ENCODE measurements at places on chromosomes 5 and 9.
A peak's percentile ranks its signal among the peaks of the same experiment; 100 is the strongest.

- no peak for DNase-seq
These were observed 44.4 kb upstream of the NEK6 start for GRCh38 chr9:124213396-124213795.

DNA sequence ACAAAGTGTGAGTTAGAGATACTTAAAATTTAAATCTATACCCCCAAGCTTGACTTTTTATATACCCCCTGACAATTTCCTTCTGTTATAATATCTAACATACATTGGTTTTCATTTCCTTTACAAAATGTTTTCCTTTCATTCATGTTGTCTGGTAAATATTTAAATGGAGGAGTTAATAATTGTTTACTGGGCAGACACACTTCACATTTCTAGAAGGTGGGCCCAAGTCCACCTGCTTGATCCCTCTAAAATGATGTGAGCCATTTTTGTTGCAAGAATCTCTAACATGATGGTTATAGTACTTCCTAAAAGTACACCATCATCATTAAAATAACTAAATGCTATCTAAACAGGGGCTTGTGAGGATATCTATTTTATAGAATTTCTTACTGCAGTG, 155.9 kb downstream of the FAM174A start:
- DNase-seq: no peak

DNA sequence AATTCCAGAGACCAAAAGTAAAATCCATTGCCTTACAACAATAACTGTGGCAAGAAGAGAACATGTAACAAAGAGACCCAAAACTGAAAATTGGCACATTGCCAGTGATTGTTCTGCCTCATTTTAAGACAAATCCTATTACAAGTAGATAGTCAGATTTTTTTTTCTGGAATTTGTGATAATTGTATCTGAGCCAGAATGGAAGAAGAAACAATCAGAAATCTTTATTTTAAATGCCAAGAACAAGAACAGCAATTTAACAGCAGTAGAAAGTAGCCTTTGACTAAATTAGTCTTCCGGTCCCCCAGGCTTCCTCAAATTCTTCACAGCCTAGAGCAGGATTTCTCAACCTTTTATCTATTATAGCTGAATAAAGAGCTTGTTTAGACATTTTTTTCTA, 106.7 kb upstream of the PTPN3 start:
- no peak for DNase-seq

GRCh38 chr5:66931651-66932050, 264.9 kb downstream of the CD180 start:
- no peak for DNase-seq

- no peak for DNase-seq
These were observed 182.8 kb downstream of the MCTP1 start for GRCh38 chr5:95102080-95102479.

DNA sequence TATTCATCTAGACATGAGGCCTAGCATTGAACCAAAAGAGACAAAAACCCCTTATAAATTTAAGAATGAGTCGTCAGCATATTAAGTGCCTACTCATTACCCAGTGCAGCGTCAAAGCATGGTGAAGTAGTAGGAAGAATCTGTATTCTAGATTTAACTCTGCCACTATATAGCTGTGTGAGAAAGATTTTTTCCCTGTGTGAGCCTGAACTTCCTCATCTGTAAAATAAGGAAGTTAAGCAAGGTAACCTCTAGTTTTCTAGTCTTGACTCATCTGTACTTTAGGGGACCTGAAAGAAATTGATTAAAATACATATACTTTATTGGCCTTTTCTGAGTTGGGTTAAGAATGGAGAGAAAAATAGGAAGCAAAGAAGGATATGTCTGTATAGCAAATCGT, 82.1 kb upstream of the RUSC2 start:
- DNase-seq: peak; percentile 19

DNA sequence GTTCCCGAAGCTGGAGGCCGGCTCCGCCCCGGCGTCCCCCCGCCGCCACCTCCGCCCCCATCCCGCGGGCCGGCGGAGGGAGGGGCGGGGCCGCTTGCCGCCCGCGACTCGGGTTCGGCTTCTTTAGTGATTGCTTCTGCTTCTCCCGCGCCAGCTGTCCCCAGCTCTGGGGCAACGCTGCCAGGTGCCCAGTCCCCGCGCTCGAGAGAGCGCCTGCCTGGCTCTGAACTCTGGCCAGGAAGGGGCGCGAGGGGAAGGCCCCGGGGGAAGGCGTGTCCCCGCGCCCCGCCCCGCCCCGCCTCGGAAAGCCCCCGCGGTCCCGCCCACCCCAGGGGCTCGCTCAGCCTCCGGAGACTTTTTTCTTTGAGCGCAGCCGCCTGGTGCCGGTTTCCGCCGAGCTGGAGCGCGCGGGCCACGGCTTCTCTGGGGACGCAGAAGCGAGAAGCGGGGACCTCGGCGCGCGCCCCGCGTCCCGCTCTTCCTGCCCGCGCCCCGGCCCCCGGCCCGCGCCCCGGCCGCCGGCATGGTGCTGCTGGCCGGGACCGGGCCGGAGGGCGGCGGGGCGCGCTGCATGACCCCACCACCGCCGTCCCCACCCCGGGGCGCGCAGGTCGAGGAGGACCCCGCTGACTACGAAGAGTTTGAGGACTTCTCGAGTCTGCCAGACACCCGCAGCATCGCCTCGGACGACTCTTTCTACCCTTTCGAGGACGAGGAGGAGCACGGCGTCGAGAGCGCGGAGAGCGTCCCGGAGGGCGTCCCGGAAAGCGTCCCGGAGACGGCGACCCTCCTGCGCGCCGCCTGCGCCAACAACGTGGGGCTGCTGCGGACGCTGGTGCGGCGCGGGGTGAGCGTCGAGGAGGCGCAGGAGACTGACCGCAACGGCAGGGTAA, at the start of gene ANKRD33B:
ANKRD33B (plus strand) TSS at position 126 of the 893 bp plus-strand sequence; CDS start at position 524, 398 bp downstream.
- no peak for DNase-seq
